ENCODE measurements at places on chromosomes 1 and 21.

DNA sequence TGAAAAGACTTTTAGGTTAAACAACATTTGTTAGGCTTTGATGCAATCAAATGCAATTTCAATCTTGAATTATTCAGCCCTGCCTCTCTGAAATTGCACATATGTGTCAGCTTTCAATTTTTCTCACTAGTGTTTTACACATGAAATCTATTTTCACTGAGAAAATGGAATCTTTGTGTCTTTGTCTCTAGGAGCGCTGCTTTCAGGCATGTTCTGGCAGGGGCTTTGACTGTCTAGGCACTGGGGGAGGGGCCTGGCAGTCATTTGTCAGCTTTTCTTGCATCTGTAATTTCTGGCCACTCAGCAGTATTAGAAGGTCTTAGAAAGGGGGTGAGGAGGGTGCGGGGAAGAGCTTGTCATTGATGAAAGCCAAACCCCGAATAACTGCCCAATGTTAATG is 264.4 kb downstream of the PTPRC start:
- DNase-seq, result no peak

- DNase-seq, result no peak
Measured at GRCh38 chr1:201028461-201028889, 5.0 kb upstream of the KIF21B start.

GRCh38 chr21:38477226-38477625 is 21.1 kb downstream of the ERG start:
- no peak for DNase-seq

- no peak for DNase-seq
Measured at GRCh38 chr1:212971312-212971711, 21.0 kb downstream of the VASH2 start.

DNA sequence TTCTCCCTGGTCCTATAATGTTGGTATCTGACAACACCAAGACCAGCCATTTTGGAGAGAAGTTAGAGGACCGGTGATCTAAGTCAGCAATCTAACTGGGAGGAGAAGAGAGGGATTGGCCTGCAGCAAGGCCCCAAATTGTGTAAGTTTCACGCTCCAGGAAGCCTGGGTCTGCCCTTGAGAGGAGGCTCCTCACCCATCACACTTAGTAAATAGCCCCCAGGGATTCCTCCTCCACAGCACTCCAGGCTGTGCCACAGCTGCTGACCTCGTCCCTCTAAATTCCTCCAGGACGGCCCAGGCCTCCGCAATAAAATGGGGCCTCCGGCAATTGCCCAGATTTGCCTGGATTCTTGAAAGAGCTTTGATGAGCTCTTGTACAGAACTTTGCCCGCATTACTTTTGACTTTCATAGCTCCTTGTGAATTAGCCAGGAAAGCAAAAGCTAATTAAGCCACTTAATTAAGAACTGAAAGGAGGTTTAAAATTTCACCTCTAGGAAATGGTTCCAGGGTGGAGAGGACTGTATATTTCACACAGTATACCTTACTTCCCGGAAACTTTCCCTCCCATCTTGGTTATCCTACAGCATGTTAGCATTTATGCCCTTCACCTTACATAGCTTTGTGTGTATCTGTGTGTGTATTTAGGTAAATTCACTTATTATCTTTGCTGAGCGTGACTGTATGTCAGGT is 90.5 kb downstream of the LAMC2 start:
- DNase-seq, result peak; percentile 65
